ENCODE measurements at places on chromosomes 5 and 9.

- DNase-seq, result no peak
These were observed 120.4 kb upstream of the OSMR start for GRCh38 chr5:38725371-38725865.

- DNase-seq, result no peak
These were observed 219.9 kb upstream of the GAS1 start for GRCh38 chr9:87167161-87167560.

- DNase-seq, result no peak
These were observed 32.3 kb upstream of the FAM81B start for GRCh38 chr5:95358848-95359247.

DNA sequence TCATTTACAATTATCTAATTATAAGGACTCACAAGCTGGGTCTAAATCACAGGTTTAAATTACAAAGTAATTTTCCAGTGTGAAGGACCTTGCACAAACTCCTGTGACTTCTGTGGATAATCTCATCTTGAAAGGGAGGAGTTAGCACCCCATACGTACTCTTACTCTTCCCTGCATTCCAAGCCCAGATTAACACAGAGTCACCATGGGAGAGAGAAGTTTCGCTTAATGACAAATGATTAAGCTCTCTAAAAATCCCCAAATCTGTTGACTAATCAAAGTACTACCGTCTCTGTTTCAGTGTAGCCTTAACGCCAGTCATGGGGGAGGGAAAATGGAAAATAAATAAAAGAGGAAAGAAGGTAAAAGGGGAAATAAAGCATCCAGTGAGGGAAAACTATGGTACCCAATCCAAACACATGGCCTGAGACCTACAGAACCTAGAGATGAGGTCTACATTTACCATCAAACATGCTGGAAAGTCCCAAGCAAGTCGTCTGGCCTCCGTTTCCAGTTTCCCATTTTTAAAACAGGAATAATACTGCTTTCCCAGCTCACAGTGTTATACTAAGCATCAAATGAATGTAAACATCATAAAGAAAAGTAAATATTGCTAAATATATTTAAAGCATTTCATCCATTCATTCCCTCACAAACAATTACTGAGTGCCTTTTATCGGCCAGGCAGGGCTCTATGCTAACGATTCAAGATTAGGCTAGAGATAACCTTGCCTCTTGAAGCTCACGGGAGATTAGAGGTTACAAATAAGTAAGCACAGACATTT is 63.2 kb downstream of the PCA3 start:
- no peak for DNase-seq

DNA sequence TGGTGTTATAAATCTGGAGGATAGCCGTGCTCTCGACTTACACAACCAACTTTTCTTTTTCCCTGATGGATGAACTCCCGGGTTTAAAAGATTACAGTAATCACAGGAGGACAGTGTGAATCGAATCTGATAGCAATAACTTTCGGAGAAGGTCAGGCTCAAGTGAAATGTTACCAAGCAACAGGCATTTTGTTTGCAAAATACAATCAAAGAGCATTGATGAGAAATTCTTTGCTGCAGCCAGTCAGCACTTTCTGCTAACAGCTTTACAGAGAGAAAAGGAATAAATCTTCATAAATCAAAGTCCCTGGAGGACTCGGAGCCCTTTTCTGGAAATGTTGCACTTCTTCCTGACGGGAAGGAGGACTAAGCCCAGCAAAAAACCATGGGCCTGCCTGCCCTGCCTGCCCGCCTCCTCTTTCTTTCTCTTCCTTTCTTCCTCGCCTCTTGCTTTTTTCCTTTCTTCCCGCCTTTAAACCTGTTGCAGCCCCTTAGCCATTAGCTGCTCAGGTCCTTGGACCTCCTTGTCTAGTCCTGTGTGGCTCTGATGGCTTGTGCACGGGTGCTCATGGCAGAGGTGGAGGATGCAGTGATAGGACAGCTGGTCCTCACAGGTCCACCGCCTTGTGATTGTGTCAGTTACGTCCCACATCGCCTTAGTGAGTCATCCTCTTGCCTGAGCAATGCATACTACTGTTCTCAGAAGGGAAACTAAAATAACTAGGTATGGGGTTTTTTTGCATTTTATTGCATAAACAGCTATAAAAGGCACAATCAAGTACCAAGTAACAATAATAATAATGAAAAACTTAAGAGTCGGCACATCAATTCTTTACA is 6.2 kb downstream of the DMRT3 start:
- DNase-seq, result no peak

DNA sequence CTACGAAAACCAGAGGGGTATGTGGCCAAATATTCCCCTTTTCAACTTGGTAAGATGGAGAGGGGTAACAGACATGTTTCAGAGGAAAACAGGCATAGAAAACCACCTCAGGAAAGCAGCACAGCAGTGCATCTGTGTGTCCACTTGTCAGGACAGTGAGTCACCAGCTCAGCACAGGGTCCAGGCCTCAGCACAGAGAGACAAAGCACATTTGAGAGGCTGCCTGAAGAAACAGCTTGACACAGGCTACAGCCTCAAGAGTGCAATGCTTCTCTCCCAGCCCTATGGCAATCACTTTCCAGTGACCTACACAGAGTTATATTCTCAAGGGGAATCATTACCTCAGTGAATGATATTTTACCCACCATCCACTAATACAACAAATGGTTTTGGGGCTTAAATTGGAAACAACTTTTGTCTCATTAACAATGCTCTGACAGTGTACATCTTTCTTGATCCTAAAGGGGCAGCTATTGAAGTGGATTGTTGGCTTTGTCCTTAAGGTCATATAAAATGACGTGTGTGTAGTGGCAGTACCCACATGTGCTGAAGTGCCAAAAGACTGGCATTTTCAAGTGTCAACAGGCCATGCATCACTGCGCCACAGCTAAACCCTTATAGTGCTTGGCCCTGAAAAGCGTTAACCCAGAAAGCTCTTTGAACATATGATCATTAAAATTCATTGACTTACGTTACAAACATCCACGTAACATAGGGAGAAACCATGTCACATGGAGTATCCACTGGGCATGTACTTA is 46.4 kb downstream of the ERMP1 start:
- DNase-seq, result no peak

GRCh38 chr9:101028346-101029314 is at the start of gene PLPPR1:
PLPPR1 (plus strand) TSS chr9:101028727.
- DNase-seq, result no peak

Data from activated CD4-positive, alpha-beta T cell treated with anti-CD3 and anti-CD28 coated beads, Interleukin-2, amount 50 U/mL, for 24 hours (primary cell).